Activated T-helper 2 cell treated with anti-CD3 and anti-CD28 coated beads, Interferon-gamma antibody, Interleukin-2, Interleukin-4, amounts not matched to agents 10 μg/mL and 5 μg/mL and 100 μg/mL, durations not matched to agents 14 hours and 24 hours and 36 hours (primary cell): ENCODE measurements at places on chromosomes 12 and 14. TPM values are rescaled to one million over a fixed set of nuclear protein-coding genes. Genes with fewer than 3 reads are reported as not detected.
A peak's percentile ranks its signal among the peaks of the same experiment; 100 is the strongest.

DNA sequence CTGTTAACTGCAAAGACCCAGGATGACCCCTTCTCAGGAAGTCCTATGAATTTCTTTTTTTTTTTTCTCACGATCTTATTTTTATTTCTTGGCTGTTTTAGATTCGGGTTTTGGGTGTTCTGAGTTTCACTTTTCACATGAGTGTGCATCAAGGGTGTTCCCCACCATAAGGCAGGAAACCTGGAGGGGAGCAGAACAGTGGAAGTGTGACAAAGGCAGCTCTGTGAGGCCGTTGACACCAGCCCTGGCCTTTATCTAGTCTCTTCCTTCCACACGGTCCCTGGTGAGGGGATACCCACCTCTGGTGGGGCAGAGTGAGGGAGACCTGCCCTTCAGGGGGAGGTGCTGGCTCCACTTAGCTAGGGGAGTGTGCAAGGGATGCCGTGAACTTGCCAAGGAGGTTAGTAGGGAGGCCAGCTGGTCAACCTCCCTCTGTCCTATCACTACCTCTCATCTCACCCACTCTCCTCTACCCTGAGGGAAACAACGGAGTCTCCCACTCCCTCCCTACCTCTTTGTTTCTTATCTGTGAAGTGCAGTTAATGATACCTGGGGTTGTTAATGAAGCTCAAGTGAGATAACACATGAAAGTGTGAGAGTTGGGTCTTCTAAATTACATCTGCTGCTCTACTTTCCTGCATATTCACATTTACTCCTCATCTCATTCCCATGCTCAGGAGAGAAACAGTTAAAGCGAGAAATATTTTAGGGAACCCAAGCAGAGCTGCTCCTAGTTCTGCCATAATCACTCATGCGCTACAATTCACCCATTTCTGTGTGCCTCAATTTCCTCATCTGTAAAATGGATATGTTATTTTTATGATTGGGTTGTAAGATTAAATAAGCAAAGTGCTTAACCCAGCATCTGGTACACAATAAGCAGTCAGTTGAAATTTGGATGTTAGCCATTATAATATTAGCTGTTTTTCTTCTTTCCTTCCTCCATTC lies 4.4 kb upstream of the GALNT6 start:
- H3K4me1 ChIP-seq = peaks cover 45% of the 10 kb centered on the region
- peaks cover 9% of the 10 kb centered on the region for H3K27me3 ChIP-seq
- DNase-seq = peak; percentile 43
- no peaks in the 10 kb centered on the region for H3K36me3 ChIP-seq
- peak overlapping the region; percentile 82 for H3K27ac ChIP-seq

DNA sequence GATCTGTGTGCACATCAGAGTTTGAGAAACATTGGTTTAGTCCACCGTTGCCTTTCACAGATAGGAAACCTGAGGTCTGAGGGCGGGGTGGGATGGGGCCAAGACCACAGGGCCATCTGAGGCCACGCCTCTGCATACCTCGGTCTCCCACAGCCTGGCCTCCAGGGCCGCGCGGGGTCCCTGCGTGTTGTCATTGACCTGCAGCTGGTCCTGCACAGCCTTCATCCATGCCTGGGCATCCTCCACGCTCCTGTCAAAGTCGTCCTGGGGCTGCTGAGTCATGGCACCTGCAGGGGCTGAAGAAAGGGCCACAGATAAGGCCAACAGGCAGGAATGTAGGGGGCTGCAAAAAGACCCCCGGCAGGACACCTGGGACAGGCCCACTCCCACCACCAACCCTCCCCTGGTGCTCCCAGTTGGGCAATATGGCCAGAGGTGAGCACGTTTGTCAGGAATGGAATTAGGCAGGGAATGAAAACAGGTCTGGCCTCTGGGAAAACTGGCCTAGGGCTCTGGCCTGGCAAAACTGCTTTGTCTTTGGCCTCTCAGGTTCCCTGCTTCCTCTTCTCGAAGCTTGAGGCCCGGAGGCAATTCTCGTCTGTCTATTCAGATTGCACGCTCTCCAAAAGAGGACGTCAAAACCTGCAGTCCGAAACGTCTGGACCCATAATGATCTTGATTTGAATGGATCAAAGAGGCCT lies 40.8 kb downstream of the SYNE3 start:
- no peaks in the 10 kb centered on the region for H3K27me3 ChIP-seq
- no peak overlapping the region for H3K27ac ChIP-seq
- peaks cover 58% of the 10 kb centered on the region for H3K36me3 ChIP-seq

GRCh38 chr12:4112734-4113325 lies 160.7 kb upstream of the CCND2 start:
- peak overlapping the region; percentile 18 for H3K27ac ChIP-seq

DNA sequence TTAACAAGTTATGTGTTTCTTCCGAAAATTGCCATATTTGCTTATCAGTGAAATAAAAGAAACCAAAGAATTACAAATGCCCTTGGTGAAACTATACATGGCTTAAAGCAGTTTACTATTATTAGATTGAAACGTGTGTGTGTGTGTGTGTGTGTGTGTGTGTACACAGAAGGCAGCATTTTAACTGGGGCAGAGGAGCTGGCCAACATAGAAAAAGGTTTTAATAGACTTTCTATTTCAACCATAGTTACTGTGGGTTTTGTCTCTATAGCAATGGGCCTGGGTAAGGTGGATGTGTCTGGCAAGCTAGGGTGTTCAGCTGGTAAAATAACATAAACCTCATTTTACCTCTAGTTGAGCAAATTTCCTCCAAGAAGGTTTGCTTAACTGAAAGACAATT lies 6.5 kb downstream of the PRICKLE1 start:
- no peaks in the 10 kb centered on the region for H3K36me3 ChIP-seq
- no peak for DNase-seq
- H3K27me3 ChIP-seq = peaks cover 31% of the 10 kb centered on the region
- H3K4me3 ChIP-seq = no peak overlapping the region

DNA sequence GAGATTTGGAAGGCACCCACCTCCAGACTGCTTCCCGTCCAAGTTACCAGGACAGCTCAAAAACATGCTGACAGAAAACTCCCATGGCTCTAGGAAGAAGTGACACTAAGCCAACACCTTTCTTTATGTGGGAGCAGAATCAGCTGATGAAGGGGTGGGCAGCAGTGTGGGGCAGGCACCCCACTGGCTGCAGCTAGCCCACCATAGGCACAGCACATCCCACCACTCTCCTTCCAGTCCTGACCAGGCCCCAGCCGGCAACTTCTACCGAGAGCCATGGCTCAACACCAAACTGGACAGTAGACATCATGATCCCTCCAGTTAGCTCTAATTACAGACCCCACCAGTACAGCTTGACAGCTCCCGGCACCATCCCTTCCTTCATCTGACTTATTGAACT lies 45.0 kb downstream of the SH2B3 start:
- H3K27ac ChIP-seq = peak overlapping the region; percentile 3
- peaks cover 50% of the 10 kb centered on the region for H3K4me1 ChIP-seq
- peaks cover 76% of the 10 kb centered on the region for H3K36me3 ChIP-seq
- no peaks in the 10 kb centered on the region for H3K27me3 ChIP-seq
- H3K4me3 ChIP-seq = no peak overlapping the region

DNA sequence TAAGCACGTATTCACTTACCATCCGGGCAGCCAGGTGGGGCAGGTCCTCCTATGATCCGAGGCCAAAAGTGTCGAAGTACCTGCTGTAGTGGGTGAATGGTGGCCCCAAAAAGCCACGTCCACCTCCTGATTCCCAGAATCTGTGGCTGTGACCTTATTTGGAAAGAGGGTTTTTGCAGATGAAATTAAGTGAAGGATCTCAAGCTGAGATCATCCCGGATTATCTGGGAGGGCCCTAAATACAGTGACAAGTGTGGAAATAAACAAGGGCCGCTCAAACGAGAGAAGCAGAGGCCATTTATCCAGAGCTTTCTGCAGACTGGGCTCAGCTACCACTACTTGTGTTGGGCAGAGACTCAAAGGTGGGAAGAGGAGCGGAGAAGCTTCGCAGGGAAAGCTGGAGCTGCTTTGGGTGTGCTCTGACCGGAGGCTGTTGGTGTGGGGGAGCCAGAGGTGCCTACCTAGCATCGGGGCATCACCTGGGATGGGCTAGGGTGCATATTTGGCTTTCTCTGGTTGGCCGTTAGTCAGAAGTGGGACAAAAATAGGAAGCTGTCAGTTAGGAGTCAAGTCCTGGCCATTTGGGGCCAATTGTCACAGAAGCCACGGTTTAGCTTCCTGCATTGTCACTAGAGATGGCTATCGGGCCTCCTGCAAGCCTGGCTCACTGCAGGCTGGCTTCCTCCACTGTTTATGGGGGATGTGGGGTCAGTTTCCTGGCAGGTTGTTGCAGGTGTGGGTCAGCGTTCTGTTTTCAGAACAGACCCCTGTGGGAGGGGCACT lies 27.8 kb upstream of the DLK1 start:
- H3K4me3 ChIP-seq = no peak overlapping the region
- no peak overlapping the region for H3K27ac ChIP-seq
- H3K4me1 ChIP-seq = no peaks in the 10 kb centered on the region
- H3K36me3 ChIP-seq = no peaks in the 10 kb centered on the region

DNA sequence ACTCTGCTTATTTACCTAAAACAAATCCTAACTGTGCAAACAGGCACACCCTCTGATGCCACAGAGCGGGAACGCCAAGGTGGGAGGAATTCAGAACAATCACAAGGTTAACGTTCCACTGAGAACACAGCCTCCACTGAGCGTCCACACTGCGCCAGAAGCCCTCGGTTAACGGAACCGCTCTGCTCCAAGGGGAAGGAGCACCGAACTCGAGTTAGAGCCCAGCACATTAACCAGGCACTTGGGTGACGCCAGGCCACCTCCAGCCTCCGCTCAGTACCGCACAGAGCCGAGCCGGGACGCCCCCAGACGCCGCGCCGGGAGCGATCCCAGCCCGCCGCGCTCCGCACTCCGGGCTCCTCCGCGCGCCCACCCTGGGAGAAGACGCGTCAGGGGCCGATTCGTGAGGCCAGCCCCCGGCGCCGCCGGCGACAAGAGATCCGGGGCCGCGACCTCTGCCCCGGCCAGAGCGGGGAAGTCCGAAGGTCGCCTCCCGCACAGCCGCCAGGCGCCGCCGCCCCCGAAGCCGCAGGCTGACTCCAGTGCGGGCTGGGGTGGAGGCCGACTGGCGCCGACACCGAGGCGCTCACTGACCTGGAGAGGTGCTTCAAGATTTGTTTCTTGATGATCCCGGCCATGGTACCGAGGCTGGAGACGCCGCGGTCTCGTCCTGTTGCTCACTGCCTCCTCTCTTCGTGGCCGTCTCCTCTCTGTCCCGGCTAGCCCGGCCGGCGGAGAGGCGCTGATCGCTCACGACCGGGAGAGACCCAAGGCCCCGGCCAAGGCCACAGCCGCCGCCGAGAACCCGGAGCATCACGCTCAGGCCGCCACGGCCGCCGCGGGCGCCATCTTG lies 450 bp downstream of the BLTP3B start:
- no peaks in the 10 kb centered on the region for H3K27me3 ChIP-seq
- peaks cover 44% of the 10 kb centered on the region for H3K4me1 ChIP-seq

DNA sequence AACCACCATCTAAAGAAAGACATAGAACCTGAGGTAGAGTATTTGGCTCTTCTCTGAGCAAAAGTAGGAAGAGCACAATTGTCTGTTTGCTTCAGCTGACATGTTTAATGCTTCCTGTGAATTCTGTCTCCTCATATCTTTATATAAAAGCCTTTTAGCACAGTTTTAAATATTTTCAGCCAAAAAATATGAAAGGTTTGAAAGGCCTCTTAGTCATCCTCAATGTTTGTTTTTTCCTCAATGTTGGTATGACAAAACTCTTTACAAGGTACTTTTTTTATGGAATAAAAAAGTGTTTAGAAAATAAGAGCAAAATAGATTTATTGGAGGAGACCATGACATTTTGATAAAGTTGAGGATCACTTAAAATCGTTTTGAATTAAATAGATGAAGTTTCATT lies 360.9 kb downstream of the NAV3 start:
- no peaks in the 10 kb centered on the region for H3K4me1 ChIP-seq
- H3K27ac ChIP-seq = no peak overlapping the region
- DNase-seq = no peak
- H3K27me3 ChIP-seq = no peaks in the 10 kb centered on the region
- no peaks in the 10 kb centered on the region for H3K36me3 ChIP-seq

DNA sequence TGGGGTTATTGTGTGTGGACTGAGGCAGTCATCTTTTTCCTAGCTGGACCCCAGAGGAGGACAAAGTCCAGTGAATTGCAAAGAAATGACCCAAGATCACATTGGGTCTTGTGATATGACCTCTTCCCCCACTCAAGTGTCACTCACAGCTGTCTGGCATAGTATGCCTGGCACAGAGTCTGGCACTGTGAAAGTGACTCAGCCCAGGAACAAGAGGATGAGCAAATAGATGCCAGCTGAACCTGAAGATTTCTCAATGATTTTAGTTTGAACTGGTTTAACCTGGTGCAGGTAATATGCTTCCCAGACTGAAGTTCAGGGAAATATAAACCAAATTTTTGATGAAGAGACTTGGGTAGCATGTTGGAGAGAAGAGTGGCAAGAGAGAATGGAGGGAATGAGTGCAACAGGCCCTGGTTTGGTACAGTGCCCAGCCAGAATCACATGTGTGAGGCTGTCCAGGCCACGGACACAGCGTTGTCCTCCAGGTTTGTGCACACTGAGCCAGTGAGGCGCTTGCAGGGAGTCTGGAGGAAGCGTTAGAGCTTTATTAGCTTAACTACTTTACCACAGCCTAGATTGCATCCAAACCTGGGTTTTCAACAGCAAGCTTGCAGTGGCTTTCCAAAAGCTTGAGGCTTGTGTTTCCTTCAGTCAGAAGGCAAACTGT lies 332.9 kb downstream of the NUAK1 start:
- DNase-seq = no peak
- H3K27ac ChIP-seq = no peak overlapping the region
- H3K4me1 ChIP-seq = no peaks in the 10 kb centered on the region
- no peaks in the 10 kb centered on the region for H3K27me3 ChIP-seq
- H3K4me3 ChIP-seq = no peak overlapping the region

DNA sequence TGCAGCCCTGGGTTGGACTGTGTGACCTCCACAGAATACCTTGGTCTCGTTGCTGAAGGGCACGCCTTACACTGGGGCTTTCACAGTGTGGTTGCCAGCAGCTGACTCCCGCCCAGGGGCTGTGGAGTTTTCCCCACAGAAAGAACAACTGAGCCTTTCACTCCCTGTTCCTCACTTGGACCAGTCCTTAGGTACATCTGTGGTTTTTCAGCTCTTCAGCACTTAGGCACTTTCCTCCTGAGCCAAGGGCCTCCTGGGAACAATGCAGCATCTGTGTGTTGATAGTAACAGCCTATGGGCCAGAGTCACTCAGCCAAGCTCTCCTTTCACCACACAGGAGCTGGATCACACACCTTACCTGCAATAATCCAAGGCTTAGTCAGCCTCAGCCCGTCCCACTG lies 25.0 kb downstream of the ERP27 start:
- H3K27me3 ChIP-seq = no peaks in the 10 kb centered on the region
- H3K4me1 ChIP-seq = peaks cover 17% of the 10 kb centered on the region
- H3K4me3 ChIP-seq = no peak overlapping the region
- peaks cover 77% of the 10 kb centered on the region for H3K36me3 ChIP-seq
- H3K27ac ChIP-seq = no peak overlapping the region
- DNase-seq = no peak

TMCC3 gene
- 0.05 and 0.14 TPM in 2 replicates for total RNA-seq

MGP gene
- total RNA-seq = not detected in 2 replicates

PLXNC1 gene
- 6.6 and 7.2 TPM in 2 replicates for total RNA-seq

RPL36AL gene
- total RNA-seq = 278 and 292 TPM in 2 replicates
